ENCODE measurements at places on chromosomes 5 and 9. TPM values are rescaled to one million over a fixed set of nuclear protein-coding genes. Genes with fewer than 3 reads are reported as not detected.

TAF1L gene
- total RNA-seq = not detected

IRX1 gene
- not detected for total RNA-seq

INSL6 gene
- not detected for total RNA-seq

RGS7BP gene
- total RNA-seq = 6.8 TPM

- no peak for DNase-seq
- no peak overlapping the region for H3K27ac ChIP-seq
Measured at GRCh38 chr5:98187945-98188344, 585.5 kb upstream of the RGMB start.

MEGF10 gene
- total RNA-seq = 0.52 TPM

RNF44 gene
- 23.2 TPM for total RNA-seq

HAVCR1 gene
- total RNA-seq = 1.0 TPM

NRG2 gene
- total RNA-seq = 1.3 TPM

GRCh38 chr5:83911367-83911919, 190.8 kb upstream of the HAPLN1 start:
- H3K36me3 ChIP-seq = no peaks in the 10 kb centered on the region
- no peak overlapping the region for H3K4me3 ChIP-seq

- H3K4me3 ChIP-seq = no peak overlapping the region
- no peak overlapping the region for H3K27ac ChIP-seq
- H3K4me1 ChIP-seq = no peaks in the 10 kb centered on the region
- no peaks in the 10 kb centered on the region for H3K27me3 ChIP-seq
- DNase-seq = no peak
- H3K36me3 ChIP-seq = no peaks in the 10 kb centered on the region
Measured at GRCh38 chr9:115170358-115171073, 52.6 kb upstream of the TNC start.

TAF11L5 gene
- not detected for total RNA-seq

DNA sequence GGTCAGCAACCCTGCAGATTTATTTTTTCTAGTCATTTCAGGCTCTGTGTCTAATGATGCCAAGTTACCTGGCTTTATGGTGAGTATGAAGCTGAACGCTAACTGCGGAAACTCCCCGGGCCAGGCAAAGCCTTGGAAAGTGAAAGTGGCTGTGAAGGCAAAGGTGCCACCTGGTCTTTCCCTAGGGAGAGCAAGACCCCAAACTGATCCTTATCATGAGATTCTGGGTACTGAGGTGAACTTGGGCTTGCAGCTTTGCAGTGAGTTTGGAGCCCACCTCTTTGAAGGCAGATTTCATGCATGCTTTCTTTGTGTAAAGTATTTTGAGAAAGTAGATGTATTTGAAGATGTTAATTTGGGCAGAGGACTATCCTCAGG, 63.3 kb downstream of the CARTPT start:
- H3K27me3 ChIP-seq = no peaks in the 10 kb centered on the region
- H3K27ac ChIP-seq = peak overlapping the region; percentile 69
- no peaks in the 10 kb centered on the region for H3K36me3 ChIP-seq
- peak overlapping the region; percentile 1 for H3K4me3 ChIP-seq
- no peak for DNase-seq

DND1 gene
- total RNA-seq = 1.3 TPM

DNA sequence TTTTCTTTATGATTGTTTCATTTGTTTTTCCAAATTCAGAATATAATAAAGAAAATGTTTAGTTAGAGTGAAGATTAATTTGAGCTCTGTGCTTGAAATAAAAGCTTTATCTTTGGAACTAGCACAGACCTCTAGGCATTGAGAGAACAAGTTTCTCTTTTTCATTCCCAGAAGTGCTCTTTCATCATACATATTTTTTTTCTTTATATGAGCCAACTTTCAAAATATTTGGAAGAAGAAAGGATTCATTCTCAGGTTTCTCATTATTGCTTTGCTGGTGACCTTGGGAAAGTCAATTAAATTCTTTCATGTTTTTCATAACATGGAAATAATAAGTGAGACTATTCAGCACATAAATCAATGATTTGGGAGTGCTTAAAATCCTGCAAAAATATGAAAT, 16.8 kb downstream of the CTXN3 start:
- no peaks in the 10 kb centered on the region for H3K36me3 ChIP-seq
- H3K27ac ChIP-seq = no peak overlapping the region
- DNase-seq = no peak
- no peaks in the 10 kb centered on the region for H3K27me3 ChIP-seq

- no peaks in the 10 kb centered on the region for H3K36me3 ChIP-seq
- no peak for DNase-seq
- H3K27me3 ChIP-seq = no peaks in the 10 kb centered on the region
- H3K27ac ChIP-seq = no peak overlapping the region
- no peak overlapping the region for H3K4me3 ChIP-seq
- H3K4me1 ChIP-seq = no peaks in the 10 kb centered on the region
Measured at GRCh38 chr5:4563400-4563799, 576.7 kb upstream of the ADAMTS16 start.

DNA sequence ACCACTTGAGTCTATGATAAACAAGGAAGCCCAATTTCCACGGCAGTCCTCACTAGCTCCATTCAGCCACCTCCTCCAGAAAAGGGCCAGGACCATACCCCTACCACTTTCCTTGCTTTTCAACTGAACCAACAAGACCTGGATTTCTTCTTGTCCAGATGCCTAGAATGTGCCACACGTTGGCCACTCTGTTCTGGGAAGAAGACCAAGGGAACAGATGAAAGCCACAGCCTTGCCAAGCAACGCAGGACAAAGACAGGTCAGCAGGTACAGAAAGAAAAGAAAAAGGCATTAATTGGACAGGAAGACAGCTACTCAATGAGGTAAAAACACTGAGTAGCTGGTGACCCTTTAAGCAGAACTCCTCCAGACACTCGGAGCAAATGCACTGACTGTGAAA, 2.2 kb downstream of the CCNJL start:
- DNase-seq = no peak
- no peak overlapping the region for H3K27ac ChIP-seq
- H3K27me3 ChIP-seq = no peaks in the 10 kb centered on the region
- H3K36me3 ChIP-seq = no peaks in the 10 kb centered on the region
- H3K4me1 ChIP-seq = no peaks in the 10 kb centered on the region

COL15A1 gene
- 53.3 TPM for total RNA-seq

DNA sequence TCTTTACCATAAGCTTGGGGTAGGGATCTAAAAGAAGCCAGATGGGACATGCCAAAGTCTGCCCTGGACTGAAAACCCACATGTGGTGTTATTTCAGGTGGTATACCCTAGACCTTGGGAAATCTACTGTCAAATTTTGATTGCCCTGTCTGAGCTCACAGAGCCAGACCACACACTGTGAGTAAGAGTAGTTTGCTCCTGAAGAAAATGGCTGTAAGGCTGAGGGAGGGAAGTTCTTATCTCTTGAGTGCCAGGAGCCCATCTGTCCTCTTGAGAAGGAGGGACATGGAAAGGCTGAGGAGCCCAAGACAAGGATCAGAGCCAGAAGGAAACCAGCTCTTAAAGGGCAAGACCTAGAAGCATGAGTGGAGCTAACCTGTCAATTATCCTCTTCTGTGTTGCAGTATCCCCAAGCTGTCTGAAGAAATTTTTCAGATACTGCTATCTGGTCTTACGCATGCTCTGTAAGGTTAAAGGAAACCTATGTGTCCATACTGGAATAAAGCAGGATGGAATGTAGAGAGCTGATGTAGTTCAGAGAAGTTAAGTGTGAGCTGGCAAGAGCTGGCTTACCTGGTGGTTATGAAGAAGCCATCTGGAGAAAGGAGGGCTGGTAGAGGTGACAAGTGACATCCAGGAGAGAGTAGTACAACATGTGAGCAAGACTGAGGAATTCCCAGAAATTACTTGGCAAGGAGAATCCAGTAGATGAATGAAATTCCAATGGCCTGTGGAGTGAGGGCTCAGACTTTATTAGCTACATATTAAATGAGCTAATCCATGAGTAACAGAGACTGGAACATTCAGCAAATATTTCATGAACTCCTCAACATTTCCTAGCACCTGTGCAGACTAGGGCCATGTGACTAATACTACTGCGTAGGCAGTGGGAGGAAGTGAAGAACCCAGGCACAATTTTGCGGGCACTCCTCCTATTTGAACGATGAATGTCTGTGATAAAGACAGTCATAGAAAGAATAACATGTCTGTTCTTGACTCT, 389.1 kb upstream of the KIF2A start:
- no peaks in the 10 kb centered on the region for H3K27me3 ChIP-seq
- H3K4me3 ChIP-seq = no peak overlapping the region
- no peak for DNase-seq
- H3K36me3 ChIP-seq = no peaks in the 10 kb centered on the region

GRCh38 chr9:122812736-122813135, 12.8 kb downstream of the OR1K1 start:
- H3K36me3 ChIP-seq = no peaks in the 10 kb centered on the region
- no peak overlapping the region for H3K4me3 ChIP-seq
- DNase-seq = no peak
- H3K4me1 ChIP-seq = no peaks in the 10 kb centered on the region
- H3K27ac ChIP-seq = no peak overlapping the region
- no peaks in the 10 kb centered on the region for H3K27me3 ChIP-seq

TOR2A gene
- total RNA-seq = 5.8 TPM

IRF1 gene
- total RNA-seq = 26.8 TPM

- H3K27ac ChIP-seq = no peak overlapping the region
- no peak overlapping the region for H3K4me3 ChIP-seq
- no peaks in the 10 kb centered on the region for H3K27me3 ChIP-seq
- DNase-seq = no peak
- no peaks in the 10 kb centered on the region for H3K4me1 ChIP-seq
Measured at GRCh38 chr5:16794269-16794913, 141.7 kb downstream of the MYO10 start.

DNA sequence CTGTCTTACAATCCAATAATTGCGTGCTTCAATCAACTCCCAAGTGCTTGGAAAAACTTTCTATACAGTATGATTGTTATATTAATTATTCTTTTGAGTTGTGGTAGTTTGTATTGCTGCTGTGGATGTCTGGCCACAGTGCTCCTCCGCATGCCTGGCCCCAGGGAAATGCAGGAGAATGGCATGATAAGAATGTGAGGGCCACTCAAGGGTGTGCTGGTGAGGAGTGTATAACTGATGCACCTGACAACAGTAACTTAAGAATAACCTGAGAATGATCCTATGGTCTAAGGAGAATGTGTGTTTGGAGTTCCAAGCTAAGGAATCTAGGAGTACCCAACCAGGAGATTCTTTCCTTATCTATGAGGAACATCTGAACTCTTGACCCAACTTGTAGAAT, 152.9 kb upstream of the APC start:
- H3K27me3 ChIP-seq = no peaks in the 10 kb centered on the region
- no peaks in the 10 kb centered on the region for H3K4me1 ChIP-seq
- DNase-seq = no peak
- no peaks in the 10 kb centered on the region for H3K36me3 ChIP-seq
- no peak overlapping the region for H3K4me3 ChIP-seq

TLR4 gene
- total RNA-seq = 37.2 TPM

ALDH7A1 gene
- total RNA-seq = 25.3 TPM

DNA sequence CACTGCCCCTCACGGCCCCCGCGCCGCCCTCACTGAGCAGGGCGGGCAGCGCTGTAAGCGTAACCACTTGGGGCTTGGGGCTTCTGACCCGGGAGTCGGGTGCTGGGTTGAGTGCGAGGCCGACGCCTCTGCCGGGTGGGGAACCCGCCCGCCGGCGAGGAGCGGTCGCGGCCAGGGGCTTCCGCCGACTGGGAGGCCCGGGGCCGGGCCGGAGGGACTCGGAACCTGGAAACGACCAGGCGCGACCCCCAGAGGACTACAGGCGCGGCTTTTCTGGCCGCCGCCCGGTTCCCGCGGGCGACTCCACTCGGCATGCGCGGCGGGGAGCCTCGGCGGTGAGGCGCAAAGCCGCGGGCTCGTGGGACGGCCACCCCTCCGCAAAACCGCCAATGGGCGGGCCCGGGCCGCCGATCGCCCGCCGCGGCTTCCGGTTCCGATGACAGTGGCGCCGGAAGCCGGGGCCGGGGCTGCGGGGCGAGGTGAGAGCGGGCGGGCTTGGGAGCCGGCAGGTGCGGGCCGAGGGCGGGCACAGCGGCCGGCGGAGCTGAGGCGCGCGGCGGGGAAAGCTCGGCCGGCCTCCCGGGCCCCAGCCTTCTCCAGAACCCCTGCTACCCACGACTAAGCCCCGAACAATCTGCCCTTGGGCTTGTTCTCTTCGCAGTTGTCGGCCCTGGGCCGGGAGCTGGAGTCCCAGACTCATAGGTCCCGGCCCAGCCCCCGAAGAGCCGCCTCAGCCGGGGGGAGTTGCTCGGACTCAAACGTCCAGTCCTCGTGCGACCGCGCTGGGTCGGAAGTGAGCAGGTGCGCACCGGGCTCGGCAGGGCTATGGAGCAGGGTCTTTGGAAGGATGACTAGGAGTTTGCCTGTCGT, at the start of gene RMND5B:
Gene RMND5B (plus strand): TSS at position 439 of the 870 bp plus-strand sequence. CDS start 7,106 bp downstream, outside the sequence.
- H3K4me1 ChIP-seq = no peaks in the 10 kb centered on the region
- H3K4me3 ChIP-seq = peak within 1 kb of the TSS; percentile 67
- no peaks in the 10 kb centered on the region for H3K27me3 ChIP-seq
- H3K36me3 ChIP-seq = peaks cover 2% of the 10 kb centered on the region

- H3K27ac ChIP-seq = no peak overlapping the region
- no peaks in the 10 kb centered on the region for H3K27me3 ChIP-seq
- H3K36me3 ChIP-seq = no peaks in the 10 kb centered on the region
- H3K4me3 ChIP-seq = no peak overlapping the region
Measured at GRCh38 chr5:67361932-67362729, 165.5 kb upstream of the CD180 start.

LCN9 gene
- total RNA-seq = not detected

- peaks cover under 1% of the 10 kb centered on the region for H3K4me1 ChIP-seq
- no peak overlapping the region for H3K27ac ChIP-seq
- H3K4me3 ChIP-seq = no peak overlapping the region
- no peaks in the 10 kb centered on the region for H3K36me3 ChIP-seq
Measured at GRCh38 chr5:87116825-87117512, 150.7 kb upstream of the RASA1 start.

LCN12 gene
- 0.71 TPM for total RNA-seq

- H3K4me1 ChIP-seq = no peaks in the 10 kb centered on the region
- H3K4me3 ChIP-seq = no peak overlapping the region
- DNase-seq = no peak
- no peaks in the 10 kb centered on the region for H3K36me3 ChIP-seq
- no peak overlapping the region for H3K27ac ChIP-seq
- no peaks in the 10 kb centered on the region for H3K27me3 ChIP-seq
Measured at GRCh38 chr9:8725635-8726034, 926.1 kb upstream of the DMAC1 start.

DNA sequence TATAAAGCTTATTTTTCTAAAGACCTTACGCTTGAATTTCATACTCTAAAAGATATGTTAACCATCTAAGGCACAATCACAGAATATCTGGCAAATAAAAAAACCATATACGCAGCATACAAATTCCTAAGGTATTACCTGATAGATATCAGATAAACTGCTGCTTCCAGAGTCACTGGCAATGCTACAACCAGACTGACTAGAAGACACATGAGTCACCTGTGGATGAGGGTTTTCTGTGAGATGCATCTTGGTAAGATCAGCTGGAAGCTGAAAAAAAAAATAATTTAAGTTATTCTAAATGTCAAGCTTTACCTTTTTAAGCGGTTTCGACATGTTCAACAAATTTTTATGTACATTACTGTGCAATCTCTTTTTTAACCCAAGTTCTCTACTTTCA, 113.8 kb downstream of the RAPGEF6 start:
- no peaks in the 10 kb centered on the region for H3K27me3 ChIP-seq
- no peak for DNase-seq
- H3K4me1 ChIP-seq = peaks cover 2% of the 10 kb centered on the region
